ENCODE measurements at places on chromosomes 1 and 21.

DNA sequence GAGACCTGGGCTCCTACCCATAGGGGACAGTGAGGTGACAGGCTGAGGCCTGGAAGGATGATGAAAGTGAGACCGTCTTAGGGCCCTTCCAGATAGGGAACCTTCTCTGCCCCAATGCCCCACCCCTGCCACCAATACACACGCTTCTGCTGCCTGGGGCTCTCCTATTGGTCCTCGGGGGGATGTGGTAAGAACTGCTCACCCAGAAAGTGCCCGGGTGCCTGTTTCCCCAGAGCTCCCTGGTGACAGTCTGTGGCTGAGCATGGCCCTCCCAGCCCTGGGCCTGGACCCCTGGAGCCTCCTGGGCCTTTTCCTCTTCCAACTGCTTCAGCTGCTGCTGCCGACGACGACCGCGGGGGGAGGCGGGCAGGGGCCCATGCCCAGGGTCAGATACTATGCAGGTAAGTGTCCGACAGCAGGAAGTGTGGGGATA lies 948 bp downstream of the SEMA4A start:
- peak; percentile 90 for DNase-seq

DNA sequence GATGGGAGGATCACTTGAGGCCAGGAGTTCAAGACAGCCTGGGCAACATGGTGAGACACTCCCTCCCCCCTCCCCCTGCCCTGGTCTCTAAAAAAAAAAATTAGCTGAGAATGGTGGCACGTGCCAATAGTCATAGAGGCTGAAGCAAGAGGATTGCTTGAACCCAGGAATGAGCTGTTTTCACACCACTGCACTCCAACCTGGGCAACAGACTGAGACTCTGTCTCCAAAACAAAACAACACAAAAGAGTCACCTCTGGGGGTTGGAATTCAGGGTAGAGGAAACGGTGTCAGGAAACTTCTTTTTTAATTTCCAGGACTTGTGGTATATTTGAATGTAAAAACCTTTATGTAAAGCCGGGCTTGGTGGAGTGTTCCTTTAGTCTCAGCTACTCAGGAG lies 43.2 kb downstream of the RHOU start:
- DNase-seq, result no peak

- DNase-seq, result no peak
These were observed 18.1 kb upstream of the COL18A1 start for GRCh38 chr21:45386728-45387371.

DNA sequence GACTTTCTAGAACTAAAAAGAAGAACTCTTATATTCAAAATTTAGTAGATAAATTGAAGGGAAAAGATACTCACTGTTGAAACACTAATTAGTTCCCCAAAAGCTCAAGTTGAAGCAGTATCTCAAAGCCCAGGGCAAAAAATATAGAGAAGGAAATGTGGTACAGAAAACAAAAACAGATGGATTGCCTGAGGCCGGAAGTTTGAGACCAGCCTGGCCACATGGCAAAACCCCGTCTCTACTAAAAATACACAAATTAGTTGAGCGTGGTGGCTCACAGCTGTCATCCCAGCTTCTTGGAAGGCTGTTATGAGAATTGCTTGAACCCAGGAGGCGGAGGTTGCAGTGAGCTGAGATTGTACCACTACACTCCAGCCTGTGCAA lies 36.0 kb downstream of the FAM177B start:
- peak; percentile 82 for DNase-seq

DNA sequence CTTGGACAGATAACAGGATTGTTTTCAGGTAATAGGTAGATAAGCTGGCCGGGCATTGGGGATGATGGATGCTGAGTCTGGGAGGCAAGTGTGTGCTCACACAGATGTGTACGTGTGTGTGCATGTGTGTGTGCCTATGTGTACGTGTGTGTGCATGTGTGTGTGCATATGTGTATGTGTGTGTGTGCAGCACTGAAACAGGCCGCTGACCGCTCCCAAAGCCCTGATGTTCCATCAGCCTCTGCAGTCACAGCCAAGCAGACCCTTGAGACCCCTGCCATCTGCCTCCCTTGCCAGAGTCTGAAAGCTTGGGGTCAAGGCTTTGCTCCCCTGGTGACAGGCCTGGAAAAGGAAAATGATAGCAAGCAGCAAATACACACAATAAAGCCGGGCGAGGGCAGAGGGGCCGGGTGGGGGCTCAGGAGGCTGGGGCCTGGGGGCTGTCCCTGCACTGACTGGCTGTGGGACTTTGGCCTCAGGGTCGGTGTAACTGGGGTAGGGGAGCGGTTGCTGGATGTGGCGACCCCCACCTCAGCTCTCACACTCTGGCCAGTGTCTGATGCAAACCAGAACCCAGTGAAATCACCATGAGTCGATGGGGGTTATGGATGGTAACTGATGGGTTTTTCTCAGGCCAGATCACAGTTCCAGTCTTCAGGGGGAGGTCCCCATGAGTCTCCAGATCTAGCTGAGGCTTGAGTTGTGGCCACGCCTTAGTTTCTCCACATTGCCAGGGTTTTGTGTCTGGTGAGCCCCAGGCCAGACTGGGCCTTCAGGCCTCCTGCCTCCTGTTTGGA lies 9.2 kb upstream of the TNFRSF8 start:
- DNase-seq, result no peak

GRCh38 chr1:56074007-56074651 lies 505.2 kb downstream of the PLPP3 start:
- no peak for DNase-seq

- no peak for DNase-seq
These were observed 5.4 kb downstream of the HSD11B1 start for GRCh38 chr1:209710093-209710492.

- no peak for DNase-seq
These were observed 53.1 kb upstream of the LBR start for GRCh38 chr1:225480825-225481434.

DNA sequence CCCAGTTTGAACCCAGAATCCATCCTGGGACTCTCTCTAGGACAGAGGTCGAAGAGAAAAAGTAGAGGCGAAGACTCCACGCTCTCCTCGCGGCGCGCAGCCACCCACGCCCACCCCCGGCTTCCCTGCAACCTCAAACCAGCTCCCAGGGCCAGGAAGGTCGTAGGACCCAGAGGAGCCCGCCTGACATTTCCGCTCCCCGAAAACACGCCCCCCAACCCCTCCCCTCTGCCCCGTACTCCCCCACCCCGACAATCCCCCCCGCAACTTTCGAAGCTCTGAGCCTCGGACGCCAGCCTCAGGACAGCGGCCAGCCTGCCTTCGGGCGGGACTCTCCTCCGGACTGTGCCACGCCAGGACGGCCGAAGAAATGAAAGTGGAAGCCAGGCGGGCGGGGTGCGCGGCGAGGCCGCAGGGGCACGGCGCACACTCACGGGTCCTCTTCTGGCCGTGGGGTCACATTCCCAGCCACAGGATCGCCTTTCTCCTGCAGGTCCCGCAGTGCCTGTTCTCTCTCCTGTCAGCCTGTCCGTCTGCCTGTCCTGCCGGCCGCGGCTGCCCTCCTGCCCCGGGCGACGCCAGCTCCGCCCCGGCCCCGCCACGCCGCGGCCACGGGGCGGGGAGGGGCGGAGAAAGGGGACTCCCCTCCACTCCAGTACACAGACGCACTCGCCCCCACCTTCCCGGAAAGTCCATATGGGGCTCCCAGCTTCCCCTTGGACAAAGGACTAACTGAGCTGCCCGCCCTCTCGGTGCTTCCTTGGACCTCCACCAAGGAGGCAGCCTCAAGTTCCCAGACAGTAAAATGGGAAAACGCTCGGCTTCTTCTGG lies at the start of gene MOB3C:
TSS of gene MOB3C (minus strand) at position 535 of the 831 bp plus-strand sequence. CDS start 3,490 bp downstream, outside the sequence.
- no peak for DNase-seq

- DNase-seq, result no peak
These were observed 96.6 kb downstream of the LRIG2 start for GRCh38 chr1:113169591-113169990.

DNA sequence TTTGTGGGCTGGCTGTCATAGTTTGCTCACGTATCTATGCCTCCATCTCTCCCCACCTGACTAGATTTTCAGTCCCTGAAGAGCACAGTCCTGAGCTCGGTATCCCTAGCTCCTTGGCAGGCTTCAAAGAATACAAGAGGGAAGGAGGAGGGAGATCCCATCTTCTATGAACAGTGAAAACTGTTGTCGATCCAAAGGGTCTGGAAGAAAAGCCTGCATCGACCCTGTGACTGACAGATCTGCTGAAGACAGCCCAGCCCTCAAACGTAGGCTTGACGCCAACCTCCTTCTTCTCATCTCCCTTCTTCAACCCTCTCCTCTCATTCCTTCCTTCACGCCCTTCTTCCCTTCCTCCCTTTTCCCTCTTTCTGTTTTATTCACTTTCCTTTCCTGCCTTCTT lies 13.3 kb upstream of the ADORA1 start:
- DNase-seq, result no peak

DNA sequence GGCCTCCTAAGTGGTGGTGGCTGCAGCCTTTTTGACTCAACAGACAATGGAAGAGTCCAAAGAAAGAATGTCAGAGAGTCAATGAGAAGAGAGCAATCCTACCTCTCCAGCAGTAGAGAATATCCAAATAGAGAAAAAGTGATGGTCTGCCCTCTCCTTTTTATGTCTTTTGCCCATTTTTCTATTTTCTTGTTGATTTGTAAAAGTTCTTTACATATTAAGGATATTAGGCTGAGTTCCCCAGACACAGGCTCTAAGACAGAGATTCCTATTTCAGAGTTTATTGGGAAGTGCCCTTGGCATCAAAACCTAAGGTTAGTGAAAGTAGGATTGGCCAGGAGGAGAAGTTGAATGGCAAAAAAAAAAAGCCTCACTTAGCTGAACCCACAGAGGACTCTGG lies 20.3 kb upstream of the SLC30A1 start:
- no peak for DNase-seq

DNA sequence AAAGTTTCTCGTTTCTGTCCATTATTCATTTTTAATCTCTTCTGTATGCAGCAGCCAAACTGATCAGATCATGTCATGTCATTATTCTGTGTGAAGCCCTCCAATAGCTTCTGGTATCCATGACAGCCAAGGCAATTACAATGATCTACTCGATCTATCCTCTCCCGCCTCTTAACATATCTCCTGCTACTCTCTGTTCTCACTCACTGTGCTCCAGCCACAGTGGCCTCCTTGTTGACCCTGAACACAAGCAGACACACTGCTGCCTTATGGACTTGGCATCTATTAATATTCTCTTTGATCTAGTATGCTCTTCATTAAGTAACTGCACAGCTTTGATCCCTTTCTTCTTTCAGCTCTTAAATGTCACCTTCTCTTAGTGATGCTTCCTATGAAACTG lies 59.5 kb downstream of the TPR start:
- no peak for DNase-seq

GRCh38 chr1:76162254-76162653 lies 87.7 kb downstream of the ST6GALNAC3 start:
- no peak for DNase-seq

DNA sequence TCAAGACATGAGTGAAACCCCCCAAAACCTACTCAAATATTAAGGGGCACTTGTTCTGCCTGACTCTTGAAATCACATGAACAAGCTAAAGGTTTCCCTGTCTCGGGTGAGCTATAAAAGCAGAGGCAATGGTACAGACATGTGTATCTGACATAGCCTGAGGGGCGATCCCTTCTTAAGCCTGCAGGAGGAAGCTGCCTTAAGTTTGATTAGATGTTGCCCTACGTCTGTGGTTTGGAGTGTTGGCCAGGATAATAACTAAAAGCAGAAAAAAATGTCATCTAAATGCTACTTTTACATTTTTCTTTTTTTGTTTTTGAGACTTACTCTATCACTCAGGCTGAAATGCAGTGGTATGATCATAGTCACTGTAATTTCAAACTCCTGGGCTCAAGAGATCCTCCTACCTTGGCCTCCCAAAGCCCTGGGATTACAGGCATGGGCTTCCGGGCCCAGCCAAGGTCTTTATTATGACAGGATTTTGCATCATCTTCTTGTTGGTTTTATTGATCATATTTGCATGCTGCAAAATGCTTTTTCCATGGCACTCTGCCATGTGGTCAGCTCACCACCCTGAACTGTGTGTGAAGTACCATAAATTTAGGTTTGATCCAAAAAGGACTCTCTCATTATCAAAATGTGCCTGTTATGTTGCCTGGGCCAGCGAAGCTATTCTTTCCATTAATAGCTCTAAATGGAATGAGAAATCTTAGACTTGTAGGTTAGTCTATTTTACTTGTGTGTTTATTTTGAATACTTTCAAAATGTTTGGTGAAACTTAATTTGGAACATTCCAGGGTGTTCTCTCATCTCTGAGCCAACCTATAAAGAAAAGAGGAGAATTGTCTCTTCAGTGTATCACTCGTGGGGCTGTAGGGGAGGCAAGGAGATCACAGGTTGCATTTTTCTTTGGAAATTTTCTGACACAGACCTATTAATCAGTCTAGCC lies 15.0 kb upstream of the HMGN1 start:
- peak; percentile 80 for DNase-seq

- DNase-seq, result no peak
These were observed 1.5 kb upstream of the KCNA2 start for GRCh38 chr1:110607536-110608230.

- no peak for DNase-seq
These were observed 339.4 kb upstream of the SNX7 start for GRCh38 chr1:98322086-98322485.

GRCh38 chr1:28240024-28240423 lies 4.1 kb downstream of the ATP5IF1 start:
- DNase-seq, result no peak

DNA sequence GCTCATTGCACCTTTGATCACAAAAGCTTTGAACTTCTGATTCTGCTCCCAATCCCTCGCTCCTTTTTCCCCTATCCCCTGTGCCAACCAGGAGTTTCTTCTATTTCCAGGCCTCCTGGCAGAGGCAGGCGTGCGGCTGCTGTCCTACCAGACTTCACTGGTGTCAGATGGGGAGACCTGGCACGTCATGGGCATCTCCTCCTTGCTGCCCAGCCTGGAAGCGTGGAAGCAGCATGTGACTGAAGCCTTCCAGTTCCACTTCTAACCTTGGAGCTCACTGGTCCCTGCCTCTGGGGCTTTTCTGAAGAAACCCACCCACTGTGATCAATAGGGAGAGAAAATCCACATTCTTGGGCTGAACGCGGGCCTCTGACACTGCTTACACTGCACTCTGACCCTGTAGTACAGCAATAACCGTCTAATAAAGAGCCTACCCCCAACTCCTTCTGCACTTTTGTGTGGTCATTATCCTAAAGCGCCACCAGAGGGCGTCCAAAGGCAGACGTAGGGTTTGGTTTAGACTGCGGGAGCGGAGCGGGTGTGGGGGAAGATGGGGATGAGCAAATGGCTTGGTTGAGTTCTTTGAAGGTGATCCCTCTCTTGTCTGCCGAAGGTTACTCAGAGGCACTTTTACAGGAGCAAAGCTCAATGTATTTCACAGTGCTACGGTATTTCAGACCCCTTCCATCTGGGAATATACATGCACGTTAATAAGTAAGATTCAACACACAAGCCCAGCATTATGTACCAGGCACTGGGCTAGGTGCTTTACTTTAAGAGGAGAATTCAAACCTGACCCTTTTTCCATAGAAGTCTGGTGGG lies 24.7 kb downstream of the HMGCS2 start:
- DNase-seq, result no peak

DNA sequence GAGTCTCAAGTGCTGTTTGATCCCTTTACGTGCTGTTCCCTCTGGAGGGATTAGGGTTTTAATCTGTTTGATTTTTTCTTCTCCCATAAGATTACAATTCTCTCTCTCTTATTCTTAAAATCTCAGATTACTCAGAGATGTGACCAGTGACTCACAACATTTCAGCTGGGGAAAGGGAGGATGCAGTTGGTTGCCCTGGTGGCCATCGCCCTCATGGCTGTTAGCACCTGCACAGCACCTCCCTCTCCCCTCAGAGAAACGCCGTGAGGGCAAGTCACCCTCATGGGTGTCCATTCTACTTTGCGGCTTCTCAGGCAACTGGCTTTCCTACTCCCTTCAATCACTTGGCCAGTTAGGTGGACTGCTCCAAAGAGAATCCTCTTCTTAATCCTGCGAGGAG lies 42.4 kb upstream of the KCNA3 start:
- no peak for DNase-seq

All from GF-D8 (cell line).